ENCODE measurements at places on chromosomes 4 and X.

DNA sequence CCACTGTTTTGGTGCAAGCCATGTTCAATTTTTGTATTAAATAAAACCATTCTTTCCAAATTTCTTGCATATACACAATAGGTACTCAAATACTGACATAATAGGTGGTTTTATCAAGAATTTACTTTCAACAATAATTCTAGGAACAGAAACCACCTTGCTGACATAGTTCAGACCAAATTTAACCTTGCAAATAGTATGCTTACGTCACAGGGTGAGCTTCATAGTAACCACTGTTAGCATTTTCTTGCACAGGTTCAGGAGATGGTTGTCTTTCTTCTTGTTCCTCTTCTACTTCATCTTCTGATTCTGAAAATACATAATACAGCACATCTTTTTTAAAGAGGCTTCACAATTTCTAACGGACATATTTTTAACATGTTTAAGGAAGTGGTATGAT, 17.6 kb downstream of the G3BP2 start:
- H3K27ac ChIP-seq: no peak overlapping the region
- H3K4me3 ChIP-seq: no peak overlapping the region
- peaks cover 73% of the 10 kb centered on the region for H3K36me3 ChIP-seq
- no peaks in the 10 kb centered on the region for H3K27me3 ChIP-seq
- no peak for DNase-seq
- H3K4me1 ChIP-seq: no peaks in the 10 kb centered on the region

- H3K36me3 ChIP-seq: no peaks in the 10 kb centered on the region
- no peak for DNase-seq
- no peaks in the 10 kb centered on the region for H3K4me1 ChIP-seq
- no peaks in the 10 kb centered on the region for H3K27me3 ChIP-seq
These were observed 23.5 kb upstream of the DCX start for GRCh38 chrX:111435469-111435868.

- no peaks in the 10 kb centered on the region for H3K36me3 ChIP-seq
- DNase-seq: no peak
- H3K27me3 ChIP-seq: no peaks in the 10 kb centered on the region
- H3K4me1 ChIP-seq: no peaks in the 10 kb centered on the region
- H3K4me3 ChIP-seq: no peak overlapping the region
- no peak overlapping the region for H3K27ac ChIP-seq
These were observed 160.7 kb downstream of the MID1IP1 start for GRCh38 chrX:38961936-38962335.

DNA sequence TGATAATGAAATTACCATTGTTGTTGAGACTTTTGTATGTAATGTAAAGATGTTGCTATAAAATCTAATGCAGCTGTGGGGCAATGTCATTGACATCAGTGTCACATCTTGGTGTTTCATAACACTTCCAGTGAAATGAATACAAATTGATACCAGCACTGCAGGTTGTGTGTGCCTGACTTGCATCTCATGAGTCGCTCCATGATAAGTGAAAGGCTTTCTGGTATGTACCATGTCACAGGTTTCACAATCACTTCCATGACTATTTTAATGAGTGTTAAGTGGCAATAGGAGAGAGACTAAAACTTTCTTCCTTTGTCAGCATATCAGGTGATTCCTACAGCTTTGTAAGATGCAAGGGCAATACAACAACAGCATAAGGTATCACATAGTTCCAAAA, 94.4 kb downstream of the ABCB7 start:
- H3K27ac ChIP-seq: no peak overlapping the region
- peaks cover 14% of the 10 kb centered on the region for H3K36me3 ChIP-seq
- DNase-seq: no peak
- no peak overlapping the region for H3K4me3 ChIP-seq

- H3K4me1 ChIP-seq: no peaks in the 10 kb centered on the region
- no peak overlapping the region for H3K4me3 ChIP-seq
- no peaks in the 10 kb centered on the region for H3K36me3 ChIP-seq
- no peaks in the 10 kb centered on the region for H3K27me3 ChIP-seq
These were observed 113.0 kb downstream of the DTHD1 start for GRCh38 chr4:36394352-36394903.

- no peak overlapping the region for H3K27ac ChIP-seq
- H3K27me3 ChIP-seq: no peaks in the 10 kb centered on the region
- H3K36me3 ChIP-seq: no peaks in the 10 kb centered on the region
- DNase-seq: no peak
- H3K4me1 ChIP-seq: no peaks in the 10 kb centered on the region
These were observed 286.6 kb upstream of the GATB start for GRCh38 chr4:152047451-152047850.

- no peak overlapping the region for H3K27ac ChIP-seq
- no peak overlapping the region for H3K4me3 ChIP-seq
- no peaks in the 10 kb centered on the region for H3K27me3 ChIP-seq
- H3K36me3 ChIP-seq: no peaks in the 10 kb centered on the region
- peaks cover 14% of the 10 kb centered on the region for H3K4me1 ChIP-seq
These were observed 19.8 kb downstream of the PSAPL1 start for GRCh38 chr4:7414736-7415510.

- H3K4me3 ChIP-seq: no peak overlapping the region
- H3K4me1 ChIP-seq: peaks cover 20% of the 10 kb centered on the region
- DNase-seq: no peak
- H3K27me3 ChIP-seq: no peaks in the 10 kb centered on the region
These were observed 89.2 kb downstream of the CDS1 start for GRCh38 chr4:84672177-84672576.

All from SK-N-SH (cell line).